MM.1S (cell line): ENCODE measurements at places on chromosomes 7 and 10.

GRCh38 chr7:121016966-121017365 lies 28.5 kb downstream of the CPED1 start:
- no peak for DNase-seq

- DNase-seq: no peak
Measured at GRCh38 chr7:106652909-106653308, 8.0 kb downstream of the CCDC71L start.

DNA sequence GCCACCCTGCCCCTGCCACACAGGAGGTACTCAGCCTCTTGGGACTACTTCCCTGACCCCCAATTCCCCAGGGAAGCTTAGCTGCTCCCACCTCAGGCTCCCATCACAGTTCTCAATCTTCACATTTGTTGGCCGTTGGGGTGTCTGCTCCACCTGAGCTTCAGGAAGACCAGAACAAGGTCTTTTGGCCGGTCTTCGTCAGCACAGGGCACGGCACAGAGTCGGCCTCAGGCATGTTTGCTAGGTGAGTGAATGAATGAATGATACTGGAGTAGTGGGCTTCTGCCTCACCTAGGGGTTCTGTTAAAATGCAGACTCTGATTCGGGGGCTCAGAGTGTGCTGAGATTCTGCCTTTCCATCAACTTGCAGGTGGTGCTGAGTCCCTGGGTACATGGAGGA lies 20.3 kb downstream of the GPRIN2 start:
- DNase-seq: no peak

DNA sequence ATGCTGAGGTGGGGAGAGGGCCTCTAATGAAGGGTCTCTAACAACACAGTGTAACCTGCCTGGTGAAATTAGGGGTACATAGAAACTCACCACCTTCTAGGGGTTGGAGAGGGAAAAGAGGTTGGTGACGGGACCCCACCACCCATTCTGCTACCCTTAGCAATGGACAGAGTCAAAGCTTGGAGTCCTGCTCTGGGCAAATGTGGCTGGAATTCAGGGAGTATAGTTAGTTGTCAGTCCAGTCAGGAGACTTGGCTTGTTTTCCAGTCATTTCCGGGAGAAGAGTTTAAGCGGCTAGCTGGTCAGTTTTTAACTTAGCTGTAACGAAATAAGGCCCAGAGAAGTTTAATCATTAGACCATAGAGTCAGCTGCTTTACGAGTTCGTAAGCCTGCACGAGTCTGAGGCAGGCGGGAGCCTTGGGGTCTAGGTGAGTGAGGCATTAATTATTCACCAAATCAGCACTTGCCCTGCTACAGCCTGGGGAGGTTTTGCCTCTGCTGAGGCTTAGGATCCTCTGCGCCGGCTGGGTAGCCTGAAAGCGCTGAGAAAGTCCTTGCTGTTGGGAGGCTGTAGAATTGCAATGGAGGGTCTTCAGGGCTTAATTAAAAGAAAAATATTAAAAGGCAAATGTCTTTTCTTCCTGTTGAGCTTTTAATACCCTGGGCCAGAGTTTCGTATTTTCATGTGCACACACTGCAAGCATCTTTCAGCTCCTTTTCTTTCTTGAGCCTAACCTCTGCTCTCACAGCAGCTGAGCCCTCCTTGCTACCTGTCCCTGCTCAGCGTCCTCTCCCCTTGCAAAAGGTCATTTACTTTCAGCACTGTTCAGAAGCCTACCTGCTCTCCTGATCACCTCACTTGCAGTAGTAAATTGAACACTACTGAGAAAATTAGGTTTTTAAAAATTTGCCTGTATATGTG lies 1.5 kb upstream of the LAMB1 start:
- no peak for DNase-seq

GRCh38 chr10:103881416-103882284 lies 26.3 kb upstream of the SH3PXD2A start:
- DNase-seq: peak; percentile 36

GRCh38 chr10:124587811-124588211 lies 126.2 kb downstream of the LHPP start:
- no peak for DNase-seq

DNA sequence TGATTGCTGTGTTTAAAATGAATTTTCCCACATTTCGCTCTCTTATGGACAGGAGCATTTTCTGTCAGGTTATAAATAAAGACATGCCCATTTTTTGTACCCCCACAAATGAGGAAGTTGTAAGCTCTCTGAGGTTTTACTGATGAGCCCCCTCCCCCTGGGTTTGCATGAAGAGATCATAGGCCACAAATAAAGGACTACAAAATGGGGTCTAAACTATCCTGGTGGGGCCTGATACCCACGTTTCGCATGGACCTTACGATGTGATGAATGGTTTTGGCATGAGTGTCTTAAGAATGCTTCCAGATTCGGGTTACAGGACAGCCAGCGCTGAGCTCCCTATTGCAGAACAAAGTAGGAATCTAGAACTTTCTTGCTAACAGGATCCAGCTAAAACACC lies 5.8 kb downstream of the IKZF1 start:
- peak; percentile 48 for DNase-seq

GRCh38 chr7:70416986-70417655 lies 714.8 kb upstream of the GALNT17 start:
- no peak for DNase-seq

DNA sequence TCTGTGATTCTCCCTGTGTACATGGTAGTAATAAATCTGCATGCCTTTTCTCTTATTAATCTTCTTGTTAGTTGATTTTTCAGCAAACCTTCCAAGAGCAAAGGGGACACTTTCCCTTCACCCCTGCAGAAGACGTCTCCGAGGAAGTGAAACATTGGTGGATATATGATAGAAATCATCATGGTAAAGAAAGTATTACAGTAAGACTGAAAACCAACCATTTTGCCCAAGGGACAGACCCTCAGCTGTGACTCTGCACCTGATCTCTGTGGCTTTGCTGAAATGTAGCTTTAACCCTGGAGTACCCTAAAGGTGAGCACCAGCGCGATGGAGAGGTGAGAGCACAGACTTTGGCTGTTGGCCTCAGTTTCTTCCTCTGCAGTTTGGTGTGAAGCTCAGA lies 32.8 kb upstream of the MYO3A start:
- DNase-seq: no peak

GRCh38 chr10:69477968-69478597 lies 26.8 kb downstream of the TSPAN15 start:
- no peak for DNase-seq

GRCh38 chr10:66180581-66181318 lies 745.1 kb upstream of the LRRTM3 start:
- peak; percentile 81 for DNase-seq

DNA sequence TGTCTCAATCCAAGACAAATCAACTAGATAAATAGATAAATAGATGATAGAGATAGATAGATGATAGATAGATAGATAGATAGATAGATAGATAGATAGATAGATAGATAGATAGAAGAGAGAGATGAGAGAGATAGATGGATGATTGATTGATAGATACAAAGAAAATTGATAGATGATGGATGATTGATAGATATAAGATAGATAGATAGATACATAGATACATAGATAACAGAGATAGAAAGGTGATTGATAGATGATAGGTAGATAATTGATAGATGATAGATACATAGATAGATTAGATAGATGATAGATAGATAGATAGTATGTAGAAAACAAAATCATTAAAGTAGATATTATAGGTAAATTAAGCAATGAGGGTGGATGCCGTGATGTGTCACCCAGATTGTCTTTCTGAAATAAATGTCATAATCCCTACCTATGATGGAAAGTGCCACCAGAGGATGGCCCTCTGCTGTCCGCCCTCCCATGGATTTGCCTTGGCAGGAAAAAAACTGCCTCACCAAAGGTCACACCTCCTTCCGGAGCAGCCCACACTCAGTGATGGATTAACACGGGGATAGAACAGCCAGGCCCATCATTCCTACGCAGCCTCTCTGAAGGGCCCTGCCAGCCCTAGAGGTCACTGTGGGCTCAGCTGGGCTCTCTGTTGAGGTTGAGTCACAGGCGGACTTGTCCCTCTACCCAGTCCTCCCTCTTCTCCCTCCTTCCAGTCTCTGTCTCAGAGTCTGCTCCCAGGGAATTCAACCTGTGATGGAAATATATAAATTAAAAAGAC lies 50.8 kb downstream of the KCNH2 start:
- DNase-seq: no peak

GRCh38 chr10:4792381-4792780 lies 33.6 kb upstream of the AKR1E2 start:
- no peak for DNase-seq

- DNase-seq: no peak
Measured at GRCh38 chr7:98795741-98796493, 73.9 kb downstream of the TMEM130 start.

DNA sequence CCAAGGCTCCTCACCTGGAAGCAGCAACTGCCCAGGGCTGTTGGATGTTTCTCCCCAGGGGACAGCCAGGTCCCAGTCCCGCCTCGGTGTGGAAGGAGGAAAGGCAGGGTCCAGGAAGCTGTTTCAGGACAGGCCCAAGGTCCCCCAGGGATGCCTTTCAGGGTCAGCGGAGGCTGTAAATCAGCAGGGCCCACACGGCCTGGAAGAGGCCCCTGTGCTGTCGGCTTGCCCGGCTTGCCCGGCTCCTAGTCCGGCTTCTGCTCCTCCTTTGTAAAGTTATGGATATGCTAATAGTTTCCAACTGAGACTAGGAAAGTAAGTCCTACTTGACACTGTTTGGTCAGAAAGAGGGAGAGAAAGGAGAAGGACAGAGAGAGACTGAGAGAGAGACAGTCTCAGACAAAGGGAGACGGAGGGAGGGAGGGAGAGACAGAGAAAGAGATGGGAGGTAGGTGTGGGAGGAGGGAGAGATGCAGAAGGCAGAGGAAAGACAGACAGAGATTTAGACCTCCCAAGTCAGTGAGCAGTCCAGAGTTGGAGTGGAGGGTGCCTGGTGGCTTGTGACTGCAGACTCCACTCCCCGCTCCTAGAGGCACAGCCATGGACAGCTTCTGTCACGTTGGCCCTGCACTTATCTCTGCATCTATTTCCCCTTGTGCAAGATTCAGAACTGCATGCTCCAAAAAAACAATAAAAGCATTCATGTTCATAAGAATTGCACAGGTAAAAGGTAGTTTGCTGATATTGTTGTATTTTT lies 10.5 kb downstream of the IKZF1 start:
- DNase-seq: peak; percentile 20

GRCh38 chr7:102450242-102450641 lies 14.4 kb downstream of the ALKBH4 start:
- peak; percentile 68 for DNase-seq

DNA sequence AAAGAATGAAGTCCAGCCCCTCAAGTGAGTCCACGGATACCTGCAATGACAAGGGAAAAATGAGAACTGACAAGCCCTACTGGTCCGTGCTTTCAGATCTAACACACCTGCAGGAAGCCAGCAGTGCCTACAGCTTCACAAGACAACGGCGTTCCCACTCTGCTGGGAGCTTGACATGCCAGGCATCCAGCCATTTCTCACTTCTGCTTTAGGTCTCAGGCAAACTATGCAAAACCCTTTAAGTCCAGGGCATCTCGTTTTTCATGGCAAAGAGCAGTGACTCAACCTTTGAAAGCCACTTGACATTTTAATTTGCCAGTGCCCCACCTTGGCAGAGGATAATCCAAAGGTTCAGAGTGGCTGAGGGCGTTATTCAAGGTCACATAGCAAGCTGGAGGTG lies 49.1 kb upstream of the GPAM start:
- DNase-seq: no peak

GRCh38 chr7:123692471-123692877 lies 36.8 kb downstream of the LMOD2 start:
- no peak for DNase-seq

DNA sequence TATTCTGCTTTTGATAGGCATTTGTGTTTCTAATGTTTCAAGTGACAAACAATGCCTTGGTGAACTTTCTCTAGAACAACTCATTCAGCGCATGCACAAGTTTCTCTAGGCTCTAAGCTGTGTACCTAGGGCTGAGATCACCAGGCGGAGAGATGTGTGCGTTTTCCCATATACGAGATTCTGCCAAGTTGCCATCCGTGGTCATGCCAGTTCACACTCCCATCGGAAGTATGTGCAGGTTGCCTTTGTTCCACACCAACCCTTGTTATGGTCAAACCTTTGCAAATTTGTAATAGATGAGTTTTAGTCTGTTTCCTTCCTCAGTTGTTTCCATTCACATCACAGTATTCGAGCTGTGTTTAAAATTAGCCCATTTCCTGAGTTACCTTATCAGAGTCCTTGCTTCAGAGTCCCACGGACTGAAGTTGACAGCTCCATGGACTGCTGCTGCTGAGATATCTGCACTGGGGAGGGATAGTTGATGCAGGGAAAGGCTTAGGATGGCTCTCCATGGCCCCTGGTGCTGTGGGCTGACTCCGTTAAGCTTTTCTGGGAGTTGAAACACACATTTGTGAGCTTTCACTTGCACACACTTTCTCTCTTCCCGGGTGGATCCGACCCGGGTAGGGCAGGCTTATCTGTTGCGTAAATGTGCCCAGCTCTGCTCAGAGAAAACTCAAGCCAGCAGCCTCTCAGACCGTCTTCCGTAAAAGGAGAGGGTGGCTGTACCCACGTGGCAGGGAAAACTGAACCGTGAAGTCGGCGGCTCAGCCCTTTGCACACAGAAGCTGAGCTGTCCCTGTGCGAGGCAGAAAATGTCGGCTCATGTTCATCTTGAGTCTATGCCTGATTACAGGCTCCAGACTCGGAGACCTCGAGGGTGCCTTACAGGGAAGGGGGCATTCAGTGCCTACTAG lies 49.4 kb downstream of the HK1 start:
- DNase-seq: no peak

GRCh38 chr7:81510122-81510521 lies 259.7 kb downstream of the HGF start:
- DNase-seq: no peak

- DNase-seq: no peak
Measured at GRCh38 chr7:157685430-157686284, 348.9 kb downstream of the DNAJB6 start.

GRCh38 chr10:16854623-16855022 lies 37.4 kb upstream of the RSU1 start:
- DNase-seq: no peak

DNA sequence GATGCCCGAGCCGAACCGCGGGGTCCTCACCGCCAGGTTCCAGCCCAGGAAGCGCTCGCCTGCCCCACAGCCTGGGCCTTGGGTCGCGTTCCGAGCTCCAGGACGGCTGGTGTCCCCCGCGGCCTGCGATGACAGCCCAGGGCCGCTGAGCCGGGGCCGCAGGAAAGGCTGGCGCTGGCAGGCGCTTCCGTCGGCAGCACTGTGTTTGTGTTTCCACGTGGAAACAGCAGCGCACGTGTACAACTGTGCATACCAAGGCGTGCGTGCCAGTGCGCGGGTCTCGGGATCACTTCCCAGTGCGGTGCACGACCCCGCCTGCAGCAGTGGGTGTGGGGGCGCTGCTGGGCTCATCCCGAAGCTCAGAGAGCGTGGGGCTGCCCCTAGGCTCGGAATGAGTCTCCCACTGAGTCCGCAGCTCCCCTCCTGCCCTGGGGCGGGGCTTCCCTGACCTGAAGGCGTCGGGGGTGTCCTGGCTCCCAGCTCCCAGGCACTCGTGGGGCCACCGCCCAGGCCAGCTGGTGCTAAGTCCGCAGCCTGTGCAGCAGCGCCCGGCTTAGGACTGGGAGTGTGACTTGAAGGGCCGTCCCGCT lies 17.2 kb downstream of the AP5Z1 start:
- DNase-seq: no peak

- DNase-seq: no peak
Measured at GRCh38 chr10:33423154-33423529, 88.7 kb upstream of the NRP1 start.
